LHCN-M2 (cell line): ENCODE measurements at places on chromosomes 11 and 22. TPM values are rescaled to one million over a fixed set of nuclear protein-coding genes. Genes with fewer than 3 reads are reported as not detected.

DNA sequence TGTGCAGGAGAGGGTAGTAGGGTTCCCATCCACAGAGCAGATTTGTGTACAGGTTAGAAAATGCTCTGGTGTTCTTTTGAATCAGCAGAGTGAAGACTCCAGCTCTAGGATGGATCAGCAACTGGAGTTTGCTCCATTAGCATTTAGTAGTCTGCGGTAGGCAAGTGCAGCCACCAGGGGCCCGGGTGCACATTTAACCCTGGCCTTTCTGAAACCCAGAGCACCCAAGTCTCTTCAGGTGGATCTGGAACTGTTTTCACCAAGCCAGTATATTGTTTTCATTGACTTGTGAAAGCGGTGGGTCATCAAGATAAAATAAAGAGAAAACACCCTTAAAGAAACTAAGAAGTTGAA, 100.8 kb upstream of the CLPB start:
- no peak for DNase-seq

The SPDYC gene
- total RNA-seq: not detected in 2 replicates

GRCh38 chr11:131957201-131957600, 586.8 kb downstream of the NTM start:
- no peak for DNase-seq

The UPK3A gene
- total RNA-seq: not detected in 2 replicates

- no peak for DNase-seq
Observed at GRCh38 chr11:119614222-119615002, 114.6 kb downstream of the NECTIN1 start.

DNA sequence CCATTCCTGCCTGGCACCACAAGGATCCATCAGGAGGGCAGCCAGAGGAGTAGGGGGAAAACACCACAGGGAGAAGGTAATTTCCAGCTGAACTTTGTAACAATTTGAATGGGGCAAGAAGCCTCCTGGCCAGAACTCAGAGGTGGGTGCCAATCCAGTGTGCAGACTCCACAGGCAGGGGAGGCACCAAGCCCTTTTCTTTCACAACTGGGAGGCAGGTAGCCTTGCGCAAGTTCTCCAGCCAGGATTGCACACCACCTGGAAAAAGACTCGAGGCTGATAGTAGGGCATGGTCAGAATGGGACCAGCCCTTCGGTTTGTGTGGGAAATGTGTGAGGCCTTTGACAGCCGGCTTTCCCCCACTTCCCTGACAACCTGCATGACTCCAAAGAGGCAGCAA, 161.9 kb upstream of the ARHGAP42 start:
- DNase-seq: no peak

DNA sequence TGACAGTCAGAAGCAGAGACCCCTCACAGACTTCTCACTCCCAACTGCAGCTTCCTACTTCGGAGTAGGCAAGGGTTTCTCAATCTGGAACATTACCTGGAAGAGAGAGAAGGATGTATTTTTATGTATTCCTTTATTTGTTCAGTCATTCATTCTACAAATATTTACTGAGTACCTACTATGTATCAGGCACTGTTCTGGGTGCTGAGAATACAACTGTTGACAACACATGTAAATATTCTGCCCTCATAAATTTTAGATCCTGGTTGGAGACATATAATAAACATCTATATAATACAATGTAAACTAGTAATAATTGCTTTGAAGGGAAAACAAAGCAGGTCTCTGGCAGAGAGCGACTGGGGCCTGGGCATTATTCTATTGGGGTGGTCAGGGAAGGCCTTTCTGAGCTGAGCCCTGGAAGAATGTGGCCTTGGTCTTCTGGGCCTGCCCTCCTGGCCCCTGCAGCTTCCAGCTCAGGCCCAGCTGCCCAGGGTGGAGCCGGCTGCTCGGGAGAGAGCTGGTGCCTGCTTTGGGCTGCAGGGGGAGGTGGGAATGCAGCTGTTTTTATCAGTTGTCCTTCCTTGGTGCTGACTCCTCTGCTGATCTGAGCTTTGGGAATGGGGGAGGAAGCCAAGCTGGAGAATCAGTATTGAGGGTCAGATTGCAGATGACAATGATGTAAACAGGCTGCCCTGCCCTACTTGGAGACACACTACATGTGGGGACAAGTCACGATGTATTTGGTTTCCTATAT, 46.8 kb downstream of the PKNOX2 start:
- DNase-seq: peak; percentile 90

GRCh38 chr11:1351278-1351937, 38.3 kb upstream of the BRSK2 start:
- DNase-seq: no peak

The ZNF202 gene
- total RNA-seq: 7.8 and 9.4 TPM in 2 replicates

GRCh38 chr11:10409207-10409661, 45.8 kb upstream of the AMPD3 start:
- no peak for DNase-seq

The KCNK7 gene
- 0.11 TPM in 1 of 2 replicates, not detected in the other for total RNA-seq
